A549 treated with AZD2906 at 1 μM for 4 hours (cell line): ENCODE measurements at places on chromosomes 5 and 9. TPM values are rescaled to one million over a fixed set of nuclear protein-coding genes. Genes with fewer than 3 reads are reported as not detected.

ROPN1L gene
- 2.1 to 2.4 TPM (median 2.3 TPM) in 5 replicates for total RNA-seq

NFIB gene
- 7.2 to 11.4 TPM (median 10.4 TPM) in 5 replicates for total RNA-seq

TSSK1B gene
- total RNA-seq: not detected in 5 replicates

SGCD gene
- 3.2 to 5.4 TPM (median 4.1 TPM) in 5 replicates for total RNA-seq

FAM13B gene
- 10.0 to 15.3 TPM (median 11.4 TPM) in 5 replicates for total RNA-seq

RNF130 gene
- 35.3 to 45.9 TPM (median 42.7 TPM) in 5 replicates for total RNA-seq

C9 gene
- total RNA-seq: not detected in 5 replicates

CFAP157 gene
- total RNA-seq: 0.02 to 0.09 TPM (median 0.06 TPM) in 4 of 5 replicates, not detected in the other

FAM151B gene
- 1.0 to 1.7 TPM (median 1.7 TPM) in 5 replicates for total RNA-seq

KIF12 gene
- 1.3 to 1.9 TPM (median 1.5 TPM) in 5 replicates for total RNA-seq

GPR150 gene
- 0.07 to 0.20 TPM (median 0.13 TPM) in 5 replicates for total RNA-seq

FOXD1 gene
- total RNA-seq: 12.2 to 19.4 TPM (median 17.7 TPM) in 5 replicates

ADGRV1 gene
- 0.50 to 0.89 TPM (median 0.61 TPM) in 5 replicates for total RNA-seq

OR1Q1 gene
- 0.07 TPM in 1 of 5 replicates, not detected in the others for total RNA-seq

C9orf153 gene
- 0.05 to 0.39 TPM (median 0.20 TPM) in 4 of 5 replicates, not detected in the other for total RNA-seq

TEK gene
- 0.11 to 0.19 TPM (median 0.15 TPM) in 5 replicates for total RNA-seq

RFESD gene
- 1.3 to 2.2 TPM (median 1.8 TPM) in 5 replicates for total RNA-seq

SEMA5A gene
- under 0.01 TPM in 2 of 5 replicates, not detected in the others for total RNA-seq

KCNV2 gene
- total RNA-seq: not detected in 5 replicates

CDX1 gene
- 0.06 to 0.07 TPM in 2 of 5 replicates, not detected in the others for total RNA-seq

SAXO1 gene
- not detected in 5 replicates for total RNA-seq

SHOC1 gene
- total RNA-seq: not detected in 5 replicates

TDRD7 gene
- 10.9 to 14.2 TPM (median 11.6 TPM) in 5 replicates for total RNA-seq

STOM gene
- total RNA-seq: 399 to 563 TPM (median 405 TPM) in 5 replicates
